ELR (cell line): ENCODE measurements at places on chromosomes 3 and 15.

DNA sequence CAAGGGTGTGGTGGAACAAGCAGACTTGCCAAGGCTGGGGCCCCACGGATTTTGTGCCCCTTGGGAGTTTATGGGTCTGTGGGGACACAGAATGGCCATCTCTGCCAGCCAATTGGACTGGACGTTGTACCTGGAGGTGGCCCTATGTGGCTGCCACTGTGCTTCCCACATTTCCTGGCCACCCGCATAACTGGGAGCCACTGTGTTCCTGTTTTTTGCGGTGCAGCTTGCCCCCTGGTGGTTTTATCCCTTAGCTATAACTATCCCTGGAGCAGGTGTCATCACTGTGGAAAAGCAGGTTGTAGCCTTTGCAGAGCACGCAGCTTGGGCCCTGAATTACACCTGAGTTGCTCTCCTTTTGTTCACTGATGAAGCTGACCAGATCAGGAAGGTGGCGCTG is 306.3 kb downstream of the ZPLD1 start:
- peak; percentile 12 for DNase-seq

DNA sequence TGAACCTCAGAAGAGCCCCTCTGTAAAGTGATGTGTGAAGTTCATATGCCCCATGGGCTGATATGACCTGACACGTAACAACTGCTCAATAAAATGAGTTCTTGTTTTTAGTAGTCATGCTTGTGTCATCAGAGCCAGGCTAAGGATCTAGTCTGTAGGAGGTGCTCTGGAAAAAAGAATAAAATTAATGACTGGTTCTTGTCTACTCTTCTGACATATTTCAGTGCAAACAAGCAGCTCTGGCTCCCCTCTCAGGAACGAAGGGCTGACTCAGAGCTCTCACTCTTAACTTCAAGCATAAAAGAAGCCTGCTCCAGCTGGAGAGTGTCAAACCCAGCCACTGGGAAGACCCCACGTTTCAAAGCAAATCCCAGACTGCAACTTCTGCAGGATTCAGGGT is 77.0 kb downstream of the LRIG1 start:
- peak; percentile 71 for DNase-seq

- no peak for DNase-seq
Observed at GRCh38 chr3:73228000-73228399, 166.5 kb downstream of the EBLN2 start.

- no peak for DNase-seq
Observed at GRCh38 chr3:44506961-44507360, 29.5 kb upstream of the ZNF445 start.
